ENCODE measurements at places on chromosomes 1 and 21.

- no peaks in the 10 kb centered on the region for H3K27me3 ChIP-seq
- H3K27ac ChIP-seq = peak overlapping the region; percentile 70
- peaks cover 100% of the 10 kb centered on the region for H3K4me1 ChIP-seq
- no peak for DNase-seq
These were observed 80.6 kb upstream of the IPO9 start for GRCh38 chr1:201748335-201748734.

- no peaks in the 10 kb centered on the region for H3K27me3 ChIP-seq
- H3K27ac ChIP-seq = no peak overlapping the region
- no peak for DNase-seq
- H3K4me3 ChIP-seq = no peak overlapping the region
These were observed 14.0 kb downstream of the TRNAU1AP start for GRCh38 chr1:28566931-28567330.

- no peak overlapping the region for H3K27ac ChIP-seq
- H3K36me3 ChIP-seq = no peaks in the 10 kb centered on the region
- no peak overlapping the region for H3K4me3 ChIP-seq
- no peaks in the 10 kb centered on the region for H3K4me1 ChIP-seq
- no peaks in the 10 kb centered on the region for H3K27me3 ChIP-seq
- no peak for DNase-seq
These were observed 56.1 kb upstream of the LRRC7 start for GRCh38 chr1:69511426-69512192.

GRCh38 chr1:39653546-39654031 is 14.1 kb upstream of the HEYL start:
- peak; percentile 80 for DNase-seq
- peak overlapping the region; percentile 79 for H3K27ac ChIP-seq
- no peaks in the 10 kb centered on the region for H3K36me3 ChIP-seq
- H3K27me3 ChIP-seq = no peaks in the 10 kb centered on the region

- DNase-seq = no peak
- peaks cover 10% of the 10 kb centered on the region for H3K27me3 ChIP-seq
- H3K4me3 ChIP-seq = no peak overlapping the region
- no peaks in the 10 kb centered on the region for H3K4me1 ChIP-seq
These were observed 74.4 kb downstream of the DUSP10 start for GRCh38 chr1:221667504-221667903.

DNA sequence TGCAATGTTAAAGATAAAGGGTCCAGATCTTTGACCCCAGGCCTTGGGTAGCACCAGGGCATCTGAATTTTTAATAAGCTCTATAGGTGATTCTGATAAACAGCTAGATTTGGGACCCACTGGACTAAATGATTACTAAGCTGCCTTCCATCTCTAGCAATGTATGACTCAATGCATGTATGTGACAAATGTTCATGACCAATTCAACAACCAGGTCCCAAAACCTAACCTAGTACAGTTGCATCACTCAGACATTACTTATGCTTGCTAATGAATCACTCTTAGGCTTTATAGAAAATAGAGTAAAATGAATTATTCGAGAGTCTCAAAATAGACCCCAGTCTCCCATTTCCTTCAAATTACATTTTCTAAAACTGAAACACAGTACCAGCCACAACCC is 35.5 kb downstream of the RCAN1 start:
- DNase-seq = no peak
- H3K27ac ChIP-seq = peak overlapping the region; percentile 91
- H3K4me3 ChIP-seq = no peak overlapping the region

- H3K27ac ChIP-seq = no peak overlapping the region
- H3K4me1 ChIP-seq = no peaks in the 10 kb centered on the region
- DNase-seq = no peak
- H3K36me3 ChIP-seq = peaks cover 2% of the 10 kb centered on the region
- H3K27me3 ChIP-seq = no peaks in the 10 kb centered on the region
These were observed 182.4 kb downstream of the SMYD3 start for GRCh38 chr1:246324711-246325110.

DNA sequence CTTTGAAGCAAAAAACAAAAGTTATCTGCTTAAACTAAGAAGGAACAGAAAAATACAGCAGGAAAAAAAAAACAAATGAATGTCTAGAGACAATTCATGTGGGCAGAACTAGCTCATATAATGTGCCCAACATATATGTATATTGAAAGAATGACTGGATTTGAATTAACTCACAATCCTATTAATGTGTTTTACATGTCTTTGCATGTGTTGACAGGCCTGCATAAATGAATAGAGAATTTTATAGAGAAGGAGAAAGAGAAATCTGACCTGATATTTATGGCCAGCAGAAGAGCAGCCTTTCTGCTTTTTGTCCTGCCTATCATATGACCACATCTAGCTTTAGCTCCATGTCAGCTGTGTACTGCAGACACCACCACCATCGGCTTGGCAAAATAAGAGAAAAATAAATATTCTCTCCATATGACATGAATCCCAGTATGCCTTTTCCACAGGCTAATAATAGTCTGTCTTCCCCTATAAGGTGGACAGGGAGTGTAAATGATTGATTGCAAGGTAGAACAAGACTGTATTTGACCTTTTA is 171.5 kb upstream of the PALMD start:
- H3K4me3 ChIP-seq = no peak overlapping the region
- H3K4me1 ChIP-seq = no peaks in the 10 kb centered on the region
- no peaks in the 10 kb centered on the region for H3K27me3 ChIP-seq
- no peak for DNase-seq
- H3K36me3 ChIP-seq = no peaks in the 10 kb centered on the region
- H3K27ac ChIP-seq = no peak overlapping the region

DNA sequence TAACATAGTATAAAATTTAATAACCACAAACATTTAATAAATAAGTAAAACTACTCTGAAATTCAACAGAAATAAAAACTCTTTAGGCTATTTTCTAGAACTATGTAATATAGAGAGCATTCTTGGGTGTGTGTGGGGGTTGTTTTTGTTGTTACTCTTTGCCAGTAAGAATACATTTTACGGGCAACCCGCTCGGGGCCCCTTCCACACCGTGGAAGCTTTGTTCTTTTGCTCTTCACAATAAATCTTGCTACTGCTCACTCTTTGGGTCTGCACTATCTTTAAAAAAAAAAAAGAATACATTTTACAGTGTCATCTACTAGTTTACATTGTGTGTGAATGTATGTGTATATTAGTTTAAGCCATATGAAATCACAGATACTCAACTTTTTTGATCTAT is 16.0 kb upstream of the GIPC2 start:
- no peaks in the 10 kb centered on the region for H3K36me3 ChIP-seq
- no peak overlapping the region for H3K4me3 ChIP-seq
- H3K27me3 ChIP-seq = no peaks in the 10 kb centered on the region
- peaks cover 8% of the 10 kb centered on the region for H3K4me1 ChIP-seq
- no peak for DNase-seq

DNA sequence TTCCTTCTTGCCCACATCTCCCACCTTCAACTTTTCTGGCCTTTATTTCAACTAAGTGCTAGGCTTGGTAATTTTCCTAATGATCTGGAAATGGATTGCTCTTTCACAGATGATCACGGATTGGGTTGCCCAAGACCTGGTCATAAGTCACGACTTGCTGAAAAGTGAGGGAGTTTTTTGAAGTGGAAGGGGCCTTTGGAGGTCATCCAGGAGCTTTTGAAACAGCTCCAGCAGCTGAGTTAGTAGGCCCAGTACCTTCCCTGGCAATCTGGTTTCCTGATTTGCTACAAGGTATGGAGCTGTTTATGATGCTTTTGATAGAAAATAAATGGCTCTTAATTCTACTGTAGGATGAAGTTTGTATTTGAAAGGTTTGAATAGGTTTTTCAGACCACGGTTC is 20.4 kb downstream of the GREM2 start:
- peaks cover 14% of the 10 kb centered on the region for H3K27me3 ChIP-seq
- no peak overlapping the region for H3K4me3 ChIP-seq
- H3K4me1 ChIP-seq = no peaks in the 10 kb centered on the region
- DNase-seq = no peak

GRCh38 chr1:119743776-119744597 is 24.7 kb downstream of the HMGCS2 start:
- no peaks in the 10 kb centered on the region for H3K27me3 ChIP-seq
- peak; percentile 61 for DNase-seq
- peak overlapping the region; percentile 11 for H3K27ac ChIP-seq
- no peaks in the 10 kb centered on the region for H3K36me3 ChIP-seq

DNA sequence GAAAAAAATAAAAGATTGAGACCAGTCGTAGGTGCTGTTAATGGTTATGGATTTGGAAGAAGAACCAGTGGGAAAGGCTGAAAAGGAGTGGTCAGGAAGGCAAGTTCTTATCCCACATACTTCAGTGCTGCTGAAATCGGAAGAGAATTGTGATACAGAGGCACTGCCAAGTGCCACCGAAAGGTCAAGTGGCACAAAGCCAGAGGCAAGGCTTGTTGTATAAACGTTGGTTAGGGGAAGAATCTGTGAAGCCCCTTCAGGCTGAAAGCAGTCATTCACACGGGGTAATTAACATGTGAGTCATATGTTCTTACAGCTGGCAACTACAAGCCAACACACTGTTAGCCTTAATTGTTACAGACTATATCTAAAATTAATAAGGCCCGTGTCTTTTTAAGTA is 48.8 kb downstream of the ZBTB40 start:
- H3K4me1 ChIP-seq = peaks cover 61% of the 10 kb centered on the region
- H3K27me3 ChIP-seq = no peaks in the 10 kb centered on the region
- peak overlapping the region; percentile 6 for H3K27ac ChIP-seq
- DNase-seq = no peak

DNA sequence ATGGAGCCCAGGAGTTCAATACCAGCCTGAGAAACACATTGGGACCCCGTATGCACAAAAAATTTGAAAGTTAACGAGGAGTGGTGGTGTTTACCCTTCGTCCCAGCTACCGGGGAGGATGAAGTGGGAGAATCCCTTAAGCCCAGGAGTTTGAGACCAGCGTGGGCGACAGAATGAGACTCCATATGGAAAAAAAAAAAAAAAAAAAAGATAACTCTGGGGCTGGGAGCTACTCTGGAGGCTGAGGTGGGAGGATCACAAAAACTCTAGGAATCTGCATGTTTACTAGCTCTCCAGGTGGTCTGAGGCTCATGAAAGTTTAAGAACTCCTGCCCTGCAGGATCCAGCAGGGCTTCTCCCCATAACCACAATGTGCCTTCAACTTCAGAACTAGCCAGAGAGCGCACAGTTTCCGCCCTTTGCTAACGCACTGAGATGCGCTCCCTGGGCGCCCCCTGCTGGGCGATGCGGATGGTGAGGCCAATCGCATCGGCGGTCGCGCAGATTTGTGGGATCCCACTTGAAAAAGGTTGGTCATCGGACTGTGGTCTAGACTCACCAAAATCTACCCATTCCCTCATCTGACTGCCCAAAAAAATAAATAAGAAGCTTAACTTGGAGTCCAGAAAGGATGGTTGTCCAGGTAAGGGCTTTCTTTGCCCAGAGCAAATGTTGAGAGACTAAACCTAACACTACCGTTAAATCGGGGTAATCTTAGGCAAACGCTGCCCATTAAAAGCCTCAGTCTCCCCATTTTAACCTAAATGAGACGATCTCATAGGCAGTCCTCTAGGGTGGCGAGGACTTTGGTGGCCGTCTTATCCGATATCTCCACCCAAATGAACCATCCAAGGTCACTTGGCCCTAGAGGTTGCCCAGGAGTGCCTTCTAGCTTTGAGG is 8.8 kb downstream of the ZNF683 start:
- peaks cover 13% of the 10 kb centered on the region for H3K4me1 ChIP-seq
- no peak overlapping the region for H3K27ac ChIP-seq
- H3K36me3 ChIP-seq = no peaks in the 10 kb centered on the region
- H3K27me3 ChIP-seq = peaks cover 100% of the 10 kb centered on the region
- peak; percentile 79 for DNase-seq

DNA sequence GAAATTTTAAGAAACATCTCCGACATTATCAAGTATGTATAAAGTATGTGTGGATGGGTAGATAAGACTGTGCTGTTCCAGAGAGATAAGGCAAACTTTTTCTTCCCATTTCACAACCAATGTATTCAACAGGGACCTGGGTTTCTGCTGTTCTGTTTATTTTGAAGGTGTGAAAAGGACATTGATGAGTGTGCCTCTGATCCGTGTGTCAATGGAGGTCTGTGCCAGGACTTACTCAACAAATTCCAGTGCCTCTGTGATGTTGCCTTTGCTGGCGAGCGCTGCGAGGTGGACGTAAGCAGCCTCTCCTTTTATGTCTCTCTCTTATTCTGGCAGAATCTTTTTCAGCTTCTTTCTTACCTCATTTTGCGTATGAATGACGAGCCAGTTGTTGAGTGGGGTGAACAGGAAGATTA is 174.0 kb downstream of the CRB1 start:
- H3K27me3 ChIP-seq = no peaks in the 10 kb centered on the region
- H3K4me3 ChIP-seq = no peak overlapping the region
- H3K36me3 ChIP-seq = no peaks in the 10 kb centered on the region
- DNase-seq = peak; percentile 54
- no peaks in the 10 kb centered on the region for H3K4me1 ChIP-seq
- no peak overlapping the region for H3K27ac ChIP-seq

GRCh38 chr1:7079637-7080036 is 294.4 kb downstream of the CAMTA1 start:
- H3K27ac ChIP-seq = no peak overlapping the region
- H3K27me3 ChIP-seq = peaks cover 27% of the 10 kb centered on the region
- no peaks in the 10 kb centered on the region for H3K36me3 ChIP-seq

DNA sequence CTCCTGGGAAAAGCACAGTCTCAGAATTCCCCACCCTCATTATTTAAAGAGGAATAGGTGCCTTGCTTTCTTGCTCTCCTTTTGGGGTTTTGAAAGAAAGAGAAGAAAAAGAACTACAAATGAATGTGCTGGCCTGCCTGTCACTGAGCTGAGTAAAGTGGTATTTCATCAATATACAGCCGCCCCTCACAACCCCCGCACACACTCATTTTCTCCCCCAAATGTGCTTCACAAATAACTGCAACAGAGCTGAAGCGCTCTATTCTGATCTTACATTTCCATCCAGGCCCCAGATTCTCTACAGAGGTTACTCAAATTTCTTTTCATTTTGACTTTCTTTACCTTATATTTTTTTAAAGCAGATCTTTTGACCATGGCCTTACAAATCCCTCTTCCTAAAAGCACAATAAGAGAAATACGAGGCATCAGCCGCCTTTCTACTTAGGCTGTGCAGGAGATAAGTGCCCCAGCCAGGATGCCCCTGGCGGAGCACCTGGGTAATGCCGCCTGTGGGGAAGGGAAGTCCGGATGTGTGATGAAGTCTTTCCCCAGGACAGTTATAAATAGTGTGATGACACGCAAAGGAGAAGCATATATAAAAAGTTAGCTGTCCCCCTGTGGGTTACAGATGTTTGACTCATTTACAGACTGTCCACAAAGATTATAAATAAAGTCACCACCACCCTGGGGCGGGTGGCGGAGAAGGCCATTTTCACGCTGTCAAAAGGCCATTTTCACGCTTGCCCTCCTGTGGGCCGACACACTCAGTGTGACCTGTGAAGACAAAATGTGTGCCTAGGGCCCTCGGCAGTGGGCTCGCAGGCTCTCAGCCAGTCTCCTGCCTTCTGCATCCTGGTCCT is 6.5 kb downstream of the KCNN3 start:
- no peak for DNase-seq
- H3K27me3 ChIP-seq = no peaks in the 10 kb centered on the region
- no peak overlapping the region for H3K4me3 ChIP-seq
- no peaks in the 10 kb centered on the region for H3K36me3 ChIP-seq

DNA sequence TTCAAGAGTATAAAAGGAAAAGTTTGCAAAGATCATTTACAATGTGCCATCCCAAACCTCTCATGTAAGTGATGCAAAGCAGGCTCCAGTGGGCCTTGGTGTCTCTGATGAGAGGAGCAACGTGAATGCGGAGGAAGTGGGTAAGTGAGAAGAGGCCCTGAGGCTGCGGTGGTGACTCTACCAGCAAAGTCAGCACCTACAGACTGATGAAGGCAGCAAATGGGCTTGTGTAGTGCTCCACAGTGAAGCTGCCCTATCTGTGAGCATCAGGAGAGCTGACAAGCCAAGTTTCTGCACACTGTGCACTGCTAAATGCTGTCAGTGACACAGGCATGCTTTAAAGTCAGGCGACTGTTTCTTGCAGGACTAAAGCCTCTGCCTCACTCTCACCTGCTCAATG is 15.6 kb upstream of the RAP1A start:
- H3K36me3 ChIP-seq = no peaks in the 10 kb centered on the region
- DNase-seq = no peak
- H3K4me1 ChIP-seq = peaks cover 12% of the 10 kb centered on the region
- H3K27me3 ChIP-seq = no peaks in the 10 kb centered on the region
- no peak overlapping the region for H3K27ac ChIP-seq
